Activated CD4-positive, alpha-beta T cell treated with anti-CD3 and anti-CD28 coated beads, Interleukin-2, amount 50 U/mL, for 1 hour (primary cell): ENCODE measurements at places on chromosomes 5 and 9.

DNA sequence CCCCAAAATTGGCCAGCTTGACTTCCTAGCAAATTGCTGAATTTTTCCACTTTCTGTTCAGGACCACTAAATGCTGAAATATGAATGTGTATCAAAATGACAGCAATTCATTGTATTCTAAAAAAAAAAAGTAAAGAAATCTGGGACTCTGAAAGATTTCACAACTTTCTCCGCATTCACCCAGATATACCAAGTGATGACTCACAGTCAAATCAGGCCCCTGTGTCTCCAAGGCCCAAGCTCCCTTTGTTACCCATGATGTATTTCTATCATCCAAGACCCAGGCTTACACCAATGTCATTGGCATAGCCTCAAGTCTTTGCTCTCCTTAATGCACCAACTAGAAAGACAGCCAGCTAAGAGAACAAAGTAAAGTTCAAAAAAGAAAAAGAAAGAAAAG is 493.9 kb downstream of the NTRK2 start:
- no peak for DNase-seq

DNA sequence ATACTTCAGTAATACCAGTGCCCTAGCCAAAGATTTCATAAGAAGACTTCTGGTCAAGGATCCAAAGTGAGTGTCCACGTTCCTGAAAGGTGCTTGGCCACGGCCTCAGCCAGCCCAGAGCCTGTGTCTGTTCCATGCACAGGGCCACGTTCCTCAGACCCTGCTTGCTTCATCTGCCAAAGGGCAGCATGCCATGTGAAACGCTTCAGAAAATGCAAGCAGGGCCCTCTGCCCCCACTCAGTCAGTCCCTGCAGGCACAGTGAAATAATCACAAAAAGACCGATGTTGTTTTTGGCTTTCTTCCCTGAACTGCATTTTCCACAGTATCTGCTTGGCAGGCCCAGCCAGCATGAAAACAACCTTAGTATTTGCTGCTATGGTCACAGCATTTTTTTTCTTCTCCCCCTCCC is 85.5 kb upstream of the CTSL start:
- no peak for DNase-seq

GRCh38 chr9:38096238-38096805 is 27.3 kb upstream of the SHB start:
- no peak for DNase-seq

DNA sequence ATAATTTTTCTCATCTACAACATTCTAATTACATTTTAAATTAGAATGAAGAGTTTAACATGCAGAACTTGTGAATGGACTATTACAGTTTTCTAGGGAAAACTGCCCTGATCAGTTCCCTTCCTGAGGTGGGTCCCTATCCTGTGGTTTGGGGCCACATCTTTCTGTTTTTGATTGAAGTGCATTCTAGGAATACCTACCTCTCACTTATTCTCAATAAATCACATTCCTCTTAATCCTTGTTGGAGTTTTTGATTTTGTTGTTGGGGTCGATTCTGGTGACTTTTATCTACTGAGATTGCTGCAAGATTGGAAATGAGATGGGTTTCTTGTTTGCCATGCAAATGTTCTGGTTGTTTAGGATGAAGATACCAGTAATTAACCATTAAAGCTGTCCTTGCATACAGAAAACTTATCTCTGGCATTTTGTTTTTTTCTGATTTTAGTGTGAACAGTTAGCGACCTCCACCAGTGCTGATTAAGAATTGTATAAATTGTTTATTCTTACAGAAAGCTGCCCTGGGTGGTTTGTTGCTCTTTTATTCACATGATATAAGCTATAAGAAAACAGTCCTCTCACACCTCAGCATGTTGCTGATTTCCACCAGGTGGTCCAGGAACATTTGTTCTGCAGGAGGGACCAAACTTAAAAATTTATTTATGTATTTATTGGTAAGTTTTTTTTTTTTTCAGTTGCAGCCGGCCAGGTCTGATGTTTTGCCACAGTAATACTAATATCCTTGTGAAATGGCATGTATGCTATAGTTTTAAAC is 269.9 kb downstream of the FANCC start:
- no peak for DNase-seq

GRCh38 chr5:107257885-107258520 is 412.7 kb downstream of the EFNA5 start:
- DNase-seq, result no peak

DNA sequence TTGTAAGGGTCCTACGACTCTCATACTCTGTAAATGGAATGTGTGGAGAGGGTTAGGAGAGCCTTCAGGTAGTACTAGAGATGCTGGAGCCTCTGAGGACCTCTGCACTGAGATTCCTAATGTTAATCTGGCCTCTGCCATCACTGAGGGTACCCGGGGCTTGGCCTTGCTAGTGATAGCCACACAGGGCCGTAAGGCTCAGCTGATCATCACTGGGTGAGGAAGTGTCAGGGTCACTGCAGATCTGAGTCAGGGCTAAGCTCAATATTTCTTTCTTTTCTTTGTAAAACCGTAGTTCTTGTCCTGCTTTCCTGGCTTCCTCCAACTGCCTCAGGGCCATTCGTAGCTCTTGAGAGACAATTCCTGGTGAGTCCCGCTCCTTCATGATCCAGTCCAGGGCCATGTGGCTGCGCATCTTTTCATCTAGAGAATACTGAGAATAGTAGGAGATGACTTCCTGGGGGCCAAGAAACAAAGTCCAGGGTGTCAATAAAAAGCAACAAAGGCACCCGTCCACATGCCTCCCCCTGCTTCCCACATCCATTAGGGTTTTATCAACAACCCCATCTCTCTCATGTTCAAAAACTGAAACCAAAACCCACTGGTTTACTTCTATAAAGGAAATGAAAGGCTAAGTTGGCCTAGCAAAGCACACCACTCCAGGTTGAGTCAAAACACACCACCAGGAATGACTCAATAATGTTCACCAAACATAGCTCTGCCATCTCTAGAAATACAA is 47.7 kb downstream of the LIX1 start:
- DNase-seq, result no peak

- DNase-seq, result no peak
Observed at GRCh38 chr9:114282507-114282906, 40.4 kb upstream of the ORM1 start.

DNA sequence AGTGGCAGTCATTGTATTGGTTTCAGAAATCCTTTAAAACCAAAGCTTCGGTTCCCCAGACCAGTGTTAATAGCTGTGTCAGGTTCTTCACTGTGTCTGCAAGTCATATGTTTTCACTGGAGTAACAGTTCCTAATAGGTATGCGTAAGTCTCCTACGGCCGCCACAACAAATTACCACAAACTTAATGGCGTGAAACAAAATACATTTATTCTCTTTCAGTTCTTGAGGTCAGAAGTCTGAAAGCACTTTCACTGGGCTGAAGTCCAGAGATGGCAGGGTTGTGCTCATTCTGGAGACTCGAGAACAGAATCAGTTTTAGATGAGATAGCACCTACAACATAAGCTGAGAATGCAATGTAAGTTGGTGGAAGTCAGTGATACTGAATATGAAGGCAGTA is 556.2 kb downstream of the TLE4 start:
- no peak for DNase-seq

DNA sequence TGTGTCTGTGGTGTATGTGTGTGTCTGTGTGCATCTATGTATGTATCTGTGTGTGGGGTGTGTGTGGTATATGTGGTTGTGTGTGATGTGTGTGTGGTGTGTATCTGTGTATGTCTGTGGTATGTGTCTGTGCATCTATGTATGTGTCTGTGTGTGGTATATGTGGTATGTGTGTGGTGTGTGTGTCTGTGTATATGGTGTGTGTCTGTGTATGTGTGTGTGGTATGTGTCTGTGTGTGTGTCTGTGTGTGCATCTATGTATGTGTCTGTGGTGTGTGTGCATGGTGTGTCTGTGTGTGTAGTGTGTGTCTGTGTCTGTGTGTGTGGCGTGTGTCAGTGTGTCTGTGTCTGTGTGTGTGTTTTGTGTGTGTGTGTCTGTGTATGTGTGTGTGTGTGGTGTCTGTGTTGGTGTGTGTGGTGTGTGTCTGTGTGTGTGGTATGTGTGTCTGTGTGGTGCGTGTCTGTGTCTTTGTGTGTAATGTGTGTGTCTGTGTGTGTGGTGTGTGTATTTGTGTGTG is 121.9 kb upstream of the MVB12B start:
- DNase-seq, result no peak

GRCh38 chr5:143168171-143168741 is 235.2 kb downstream of the NR3C1 start:
- no peak for DNase-seq

- no peak for DNase-seq
Observed at GRCh38 chr5:149948993-149949392, 4.4 kb upstream of the PDE6A start.

DNA sequence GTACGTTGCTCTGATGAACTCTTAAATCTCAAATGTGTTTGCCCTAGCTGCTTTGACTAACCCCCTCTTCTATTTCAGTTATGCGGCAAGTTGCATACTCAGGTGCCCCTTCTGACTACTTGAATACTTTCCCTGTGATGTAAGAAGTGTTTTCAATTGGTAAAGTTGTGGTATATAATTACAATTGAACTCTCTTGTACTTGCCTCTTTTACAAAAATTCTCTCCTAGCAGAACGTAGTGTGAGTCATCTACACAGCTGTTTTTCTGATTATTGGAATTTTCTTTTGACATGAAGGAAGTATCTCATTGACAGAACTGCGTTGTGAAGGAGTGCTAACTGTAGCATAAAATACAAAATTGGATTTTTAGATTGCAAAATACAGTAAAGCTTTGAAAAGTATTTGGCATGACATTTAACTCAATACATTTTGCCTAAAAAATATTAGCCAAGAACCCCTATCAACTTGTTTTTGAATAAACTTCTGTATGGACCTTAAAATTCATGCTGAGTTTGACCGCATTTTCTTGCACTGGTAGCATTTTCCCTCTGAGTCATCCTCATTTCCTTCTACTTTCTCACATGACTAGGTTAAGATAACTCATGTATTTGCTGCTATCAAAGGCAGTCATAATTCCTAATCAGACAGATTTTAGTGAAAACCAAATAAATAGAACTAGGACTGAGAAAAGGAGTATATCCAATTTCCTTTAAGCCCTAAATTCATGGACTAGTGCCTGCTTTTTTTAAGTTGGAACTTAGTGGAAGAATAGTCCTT is 6.3 kb downstream of the CRHBP start:
- DNase-seq, result no peak

DNA sequence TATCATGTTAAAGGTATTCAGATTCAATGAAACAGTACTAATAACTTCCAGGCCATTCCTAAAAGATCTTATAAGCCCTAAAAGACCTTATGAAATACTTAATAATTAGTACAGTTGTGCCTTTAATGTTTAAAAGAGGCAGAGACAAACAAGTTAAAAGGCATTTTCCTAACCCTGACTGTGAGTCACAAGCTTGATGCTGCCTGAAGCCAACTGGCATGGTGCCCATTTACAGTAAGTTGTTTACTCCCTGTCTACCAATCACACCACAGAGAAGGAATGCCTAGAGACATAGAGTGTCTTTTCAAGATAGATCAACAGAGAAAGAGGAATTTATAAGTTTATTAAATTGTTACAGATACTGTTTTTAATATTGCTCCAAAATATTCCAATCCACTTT is 47.8 kb downstream of the NR3C1 start:
- DNase-seq, result peak; percentile 64

DNA sequence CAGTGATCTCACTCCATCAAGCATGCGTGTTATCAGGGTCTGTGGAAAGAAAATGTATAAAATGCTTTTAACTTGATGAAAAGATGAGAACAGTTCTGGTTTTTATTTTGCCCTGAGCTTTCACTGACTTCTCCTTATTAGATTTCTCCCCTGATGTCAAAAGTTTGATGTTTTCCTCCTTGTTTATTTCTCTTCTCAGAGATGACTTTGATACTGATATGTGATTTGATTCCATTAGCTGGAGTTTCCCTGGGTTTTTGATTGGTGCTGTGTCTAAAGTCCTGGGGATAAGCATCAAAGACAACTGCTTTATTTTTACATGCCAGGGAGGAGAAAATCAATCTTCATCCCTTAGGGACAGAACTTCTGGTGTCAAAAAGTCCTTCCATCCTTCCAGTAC is 510.0 kb downstream of the KCTD16 start:
- DNase-seq, result no peak

- DNase-seq, result no peak
Observed at GRCh38 chr5:944621-944927, 51.9 kb downstream of the TRIP13 start.

DNA sequence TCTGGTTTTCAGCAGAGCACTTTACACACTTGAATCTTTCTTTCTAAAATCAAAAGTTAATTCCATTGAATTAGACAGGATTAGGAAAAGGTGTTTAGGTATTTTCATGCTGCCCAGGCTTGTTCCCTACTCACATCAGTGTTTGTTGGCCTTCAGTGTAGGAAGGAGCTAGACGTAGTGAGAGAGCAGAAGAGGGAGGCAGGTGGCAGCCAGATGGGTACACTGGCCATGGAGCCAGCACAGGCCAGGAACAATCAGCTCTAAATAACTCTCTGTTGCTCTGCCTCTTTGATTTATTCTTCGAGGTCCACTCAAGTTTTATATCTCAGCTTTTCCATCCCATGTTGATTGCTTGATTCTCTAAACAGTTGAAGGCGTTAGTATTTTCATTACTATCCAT is 529.6 kb downstream of the PSAT1 start:
- no peak for DNase-seq

DNA sequence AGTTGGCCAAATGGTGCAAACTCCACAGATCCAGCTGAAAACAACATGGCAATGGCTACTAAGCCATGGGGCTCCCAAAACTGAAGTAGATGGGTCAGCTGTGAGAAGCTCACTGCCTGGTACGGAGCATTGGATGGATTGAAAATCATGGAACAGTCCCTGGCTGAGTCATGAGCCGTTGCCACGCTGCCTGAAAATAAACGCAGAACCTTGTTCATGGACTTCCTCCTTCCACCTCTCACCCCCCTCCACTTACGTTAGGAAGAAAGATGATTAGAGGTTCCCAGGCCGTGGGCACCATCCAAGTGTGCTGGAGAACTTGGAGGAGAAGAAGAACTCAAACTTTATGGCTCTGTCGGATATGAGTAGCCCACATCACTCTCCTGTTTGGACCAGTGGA is 6.8 kb upstream of the DIPK1B start:
- no peak for DNase-seq

DNA sequence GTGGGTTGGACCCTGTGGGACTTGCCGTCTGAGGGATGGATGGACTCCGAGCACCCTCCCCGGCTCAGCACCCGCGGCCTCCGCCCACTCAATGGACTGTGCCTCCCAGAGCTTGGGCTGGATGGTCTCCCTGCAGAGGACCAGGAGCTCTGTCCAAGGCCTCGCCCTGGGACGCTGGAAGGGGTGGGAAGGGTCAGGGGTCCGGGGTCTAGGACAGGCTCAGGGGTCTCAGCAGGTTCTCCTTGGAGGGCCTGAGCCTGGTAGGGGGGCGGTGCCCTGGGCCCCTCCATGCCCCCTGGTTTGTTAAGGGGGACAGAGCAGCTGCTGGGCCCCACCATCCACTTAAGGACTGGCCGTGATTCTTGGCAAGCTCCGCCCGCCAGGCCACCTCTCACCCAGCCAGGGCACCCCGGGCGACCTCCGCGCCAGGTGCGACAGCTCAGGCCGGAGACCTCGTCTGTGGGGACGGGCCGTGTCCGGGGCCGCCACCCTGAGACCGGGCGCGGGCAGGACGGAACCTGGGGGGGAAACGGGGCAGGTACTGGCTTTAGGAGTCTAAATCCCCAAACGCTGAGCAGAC is 29.2 kb downstream of the EXOC3 start:
- DNase-seq, result no peak

- DNase-seq, result no peak
Observed at GRCh38 chr9:38299856-38300255, 92.6 kb upstream of the ALDH1B1 start.

GRCh38 chr5:126315341-126315740 is 107.9 kb upstream of the GRAMD2B start:
- DNase-seq, result no peak
